Esophagus muscularis mucosa (tissue), 4 donors: ENCODE measurements at places on chromosomes 16 and 17. TPM values are rescaled to one million over a fixed set of nuclear protein-coding genes. Genes with fewer than 3 reads are reported as not detected.

GRCh38 chr16:67883872-67884261, 818 bp upstream of the NRN1L start:
- H3K36me3 ChIP-seq, result peaks cover 65% of the 10 kb centered on the region
- no peak overlapping the region for H3K4me3 ChIP-seq
- no peaks in the 10 kb centered on the region for H3K27me3 ChIP-seq

GRCh38 chr17:6711681-6712057, 1.5 kb downstream of the SLC13A5 start:
- no peaks in the 10 kb centered on the region for H3K27me3 ChIP-seq
- no peak for DNase-seq
- H3K4me1 ChIP-seq, result peaks cover 14% of the 10 kb centered on the region
- H3K36me3 ChIP-seq, result no peaks in the 10 kb centered on the region
- H3K4me3 ChIP-seq, result no peak overlapping the region

- H3K27me3 ChIP-seq, result no peaks in the 10 kb centered on the region
- H3K4me3 ChIP-seq, result no peak overlapping the region
- no peaks in the 10 kb centered on the region for H3K4me1 ChIP-seq
- no peak overlapping the region for H3K27ac ChIP-seq
Observed at GRCh38 chr16:17925761-17926160, 410.8 kb downstream of the NPIPA8 start.

The BCL6B gene
- 5.0 TPM for total RNA-seq

- DNase-seq, result no peak
- H3K4me1 ChIP-seq, result no peaks in the 10 kb centered on the region
- peak overlapping the region; percentile 33 for H3K27ac ChIP-seq
- H3K27me3 ChIP-seq, result no peaks in the 10 kb centered on the region
- H3K4me3 ChIP-seq, result no peak overlapping the region
Observed at GRCh38 chr17:80393961-80394360, 21.0 kb upstream of the ENDOV start.

- peaks cover 73% of the 10 kb centered on the region for H3K4me1 ChIP-seq
- peak overlapping the region; percentile 100 for H3K27ac ChIP-seq
- DNase-seq, result no peak
Observed at GRCh38 chr17:2402544-2402943, 1.7 kb upstream of the MNT start.

DNA sequence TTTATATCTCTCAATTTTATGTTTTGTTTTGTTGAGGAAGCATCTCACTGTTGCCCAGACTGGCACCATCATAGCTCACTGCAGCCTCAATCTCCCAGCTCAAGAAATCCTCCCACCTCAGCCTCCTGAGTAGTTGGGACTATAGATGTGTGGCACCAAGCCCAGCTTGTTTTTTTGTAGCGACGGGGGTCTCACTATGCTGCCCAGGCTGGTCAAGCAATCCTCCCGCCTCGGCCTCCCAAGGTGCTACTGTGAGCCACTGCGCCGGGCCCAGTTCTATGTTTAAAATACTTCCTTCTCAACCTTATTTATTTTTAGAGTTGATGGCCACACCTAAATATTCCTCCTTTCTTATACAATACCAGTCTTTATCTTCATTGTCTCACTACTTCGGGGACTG, 1.9 kb upstream of the NFE2L1 start:
- no peak overlapping the region for H3K27ac ChIP-seq
- no peaks in the 10 kb centered on the region for H3K27me3 ChIP-seq
- H3K4me1 ChIP-seq, result peaks cover 40% of the 10 kb centered on the region
- no peak overlapping the region for H3K4me3 ChIP-seq
- no peak for DNase-seq
- H3K36me3 ChIP-seq, result peaks cover 7% of the 10 kb centered on the region

DNA sequence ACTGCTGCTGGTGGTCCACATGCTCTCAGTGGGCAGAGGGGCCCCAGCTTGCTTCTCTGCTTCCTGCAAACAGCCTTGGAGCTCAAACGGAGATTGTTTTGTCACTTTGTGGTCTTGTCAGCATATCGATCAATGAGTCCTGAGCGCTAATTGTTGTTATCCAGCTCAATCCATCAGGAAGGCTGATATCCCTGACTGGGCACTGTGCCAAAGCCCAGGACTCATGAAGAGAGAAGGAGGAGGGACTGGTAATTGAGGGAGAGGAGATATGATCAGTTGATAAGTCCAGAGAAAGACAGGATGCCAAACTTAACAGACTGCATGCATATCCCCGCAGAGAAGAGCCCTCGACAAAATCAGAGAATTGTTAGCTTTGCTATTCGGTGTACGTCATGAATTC, 58.6 kb upstream of the DNAH9 start:
- peak; percentile 50 for DNase-seq
- H3K36me3 ChIP-seq, result no peaks in the 10 kb centered on the region
- no peak overlapping the region for H3K4me3 ChIP-seq
- H3K27me3 ChIP-seq, result no peaks in the 10 kb centered on the region
- H3K27ac ChIP-seq, result no peak overlapping the region
- no peaks in the 10 kb centered on the region for H3K4me1 ChIP-seq

The CRHR1 gene
- total RNA-seq, result 0.50 TPM

The GRAPL gene
- total RNA-seq, result 2.1 TPM

The RAC3 gene
- total RNA-seq, result 2.5 TPM

DNA sequence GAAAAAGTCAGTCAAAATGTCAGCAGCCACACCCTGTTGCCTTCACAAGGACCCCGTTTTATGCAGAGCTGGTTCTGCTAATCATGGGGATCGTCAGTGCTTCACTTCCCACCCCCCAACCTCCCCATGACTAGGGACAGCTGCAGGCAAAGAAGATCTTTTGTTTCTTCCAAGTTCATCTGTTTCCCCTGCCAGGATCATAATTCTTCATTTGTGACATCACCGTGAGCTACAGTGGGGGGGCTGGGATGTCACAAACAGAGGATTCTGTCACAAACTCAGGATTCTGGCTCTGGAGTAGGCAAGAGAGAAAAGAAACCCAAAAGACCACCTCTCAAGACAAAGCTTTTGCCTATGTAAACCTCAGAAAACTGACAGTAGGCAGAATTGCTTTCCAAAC, 24.7 kb downstream of the DNAJC7 start:
- no peaks in the 10 kb centered on the region for H3K4me1 ChIP-seq
- no peak overlapping the region for H3K27ac ChIP-seq
- no peaks in the 10 kb centered on the region for H3K27me3 ChIP-seq
- no peak overlapping the region for H3K4me3 ChIP-seq
- H3K36me3 ChIP-seq, result peaks cover 100% of the 10 kb centered on the region
- no peak for DNase-seq

- peaks cover 35% of the 10 kb centered on the region for H3K27me3 ChIP-seq
- H3K36me3 ChIP-seq, result no peaks in the 10 kb centered on the region
- DNase-seq, result no peak
- H3K4me1 ChIP-seq, result no peaks in the 10 kb centered on the region
- H3K4me3 ChIP-seq, result no peak overlapping the region
- no peak overlapping the region for H3K27ac ChIP-seq
Observed at GRCh38 chr17:49987681-49988441, 7.2 kb downstream of the DLX3 start.

The SULT1A2 gene
- total RNA-seq, result 0.97 TPM

- no peaks in the 10 kb centered on the region for H3K27me3 ChIP-seq
- H3K36me3 ChIP-seq, result peaks cover 14% of the 10 kb centered on the region
- no peak for DNase-seq
- H3K4me3 ChIP-seq, result no peak overlapping the region
Observed at GRCh38 chr17:81241648-81242420, 2.7 kb downstream of the NDUFAF8 start.

DNA sequence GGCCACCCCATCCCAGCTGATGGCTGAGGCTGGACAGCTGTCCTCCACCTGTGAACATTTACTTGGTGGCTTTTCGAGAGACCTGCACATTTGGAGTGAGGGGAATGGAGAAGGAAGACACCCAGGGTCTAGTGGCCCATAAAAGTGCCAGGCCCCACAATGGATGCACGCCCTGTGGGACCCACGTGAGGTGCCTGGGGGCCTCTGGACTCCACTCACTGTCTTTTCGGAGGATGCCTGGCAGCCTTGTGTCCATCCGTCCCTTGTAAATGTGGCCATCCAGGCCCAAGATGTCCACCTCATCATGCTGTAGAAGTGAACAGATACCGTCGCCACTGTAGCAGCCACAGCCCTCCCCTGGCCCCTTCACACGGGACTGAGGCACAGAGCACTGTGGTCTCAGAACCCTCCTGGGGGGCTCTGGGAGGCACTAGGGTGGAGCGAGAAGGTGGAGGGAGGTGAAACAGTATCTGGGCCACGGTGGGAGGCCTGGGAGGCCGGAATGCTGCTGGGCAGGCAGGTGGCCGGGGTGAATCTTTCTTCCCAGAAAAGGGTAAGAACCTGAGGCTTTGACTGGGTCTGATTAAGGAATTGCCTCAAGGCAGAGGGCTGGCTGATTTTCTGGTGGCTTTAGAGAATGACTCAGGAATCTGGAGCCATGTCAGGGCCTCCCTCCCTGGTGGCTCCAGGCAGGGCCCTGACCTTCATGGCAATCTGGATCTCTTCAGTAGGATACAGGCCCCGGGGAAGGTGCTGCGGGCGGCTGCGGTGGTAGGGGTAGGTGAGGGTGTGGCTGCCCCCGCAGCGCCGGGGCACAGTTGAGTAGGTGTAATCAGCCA, 11.5 kb downstream of the UBALD2 start:
- H3K4me1 ChIP-seq, result peaks cover 41% of the 10 kb centered on the region
- peaks cover 23% of the 10 kb centered on the region for H3K36me3 ChIP-seq
- peak overlapping the region; percentile 14 for H3K27ac ChIP-seq
- no peak for DNase-seq

GRCh38 chr16:50615891-50616290, 65.2 kb downstream of the SNX20 start:
- peaks cover 1% of the 10 kb centered on the region for H3K36me3 ChIP-seq
- no peak for DNase-seq
- H3K4me1 ChIP-seq, result peaks cover 92% of the 10 kb centered on the region
- H3K27ac ChIP-seq, result peak overlapping the region; percentile 85

The CRYM gene
- not detected for total RNA-seq
